ENCODE measurements at places on chromosomes 1 and 21.

DNA sequence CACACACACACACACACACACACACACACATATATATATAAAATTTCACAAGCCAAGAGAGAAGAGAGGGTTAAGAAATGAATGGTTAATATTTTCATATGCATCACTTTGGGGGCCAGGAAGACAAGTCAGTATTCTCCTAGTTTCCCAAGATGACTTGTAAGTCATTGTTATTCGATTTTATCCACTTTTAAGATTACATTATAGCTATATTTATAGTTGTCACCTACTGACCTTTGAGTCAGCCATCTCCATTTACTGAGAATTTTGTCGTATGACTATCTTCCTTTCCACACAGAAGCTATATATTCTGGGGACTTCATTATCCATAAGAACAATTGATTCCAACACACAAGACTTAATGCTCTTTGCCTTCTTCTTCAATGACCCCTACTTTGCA, 8.9 kb downstream of the LYST start:
- no peak for DNase-seq

GRCh38 chr1:173285048-173285447, 77.9 kb upstream of the TNFSF4 start:
- no peak for DNase-seq

GRCh38 chr21:15730484-15731242, 881 bp downstream of the USP25 start:
- DNase-seq = peak; percentile 13

- DNase-seq = no peak
Observed at GRCh38 chr1:47574451-47575165, 136.8 kb downstream of the FOXD2 start.

GRCh38 chr1:184025242-184025675, 12.3 kb downstream of the COLGALT2 start:
- DNase-seq = no peak

DNA sequence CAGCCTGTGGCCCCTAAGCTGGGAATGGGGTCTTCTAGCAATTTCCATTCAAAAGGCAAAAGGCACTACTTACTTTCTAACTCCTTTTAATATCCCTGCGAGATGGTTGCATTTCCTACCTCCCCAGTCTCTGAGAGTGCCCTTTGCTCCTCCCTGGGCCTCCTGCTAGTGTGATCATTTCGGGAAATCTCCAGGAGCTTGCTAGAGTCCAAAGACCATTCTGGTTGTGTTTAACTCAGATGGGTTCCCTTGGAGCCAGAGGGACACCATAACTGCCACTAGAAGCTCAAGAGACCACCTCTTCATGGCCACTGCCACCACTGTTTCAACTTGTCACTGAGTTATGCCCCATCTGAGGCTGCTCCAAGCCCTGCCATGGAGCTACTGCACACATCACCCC, 34.4 kb upstream of the CYP4B1 start:
- DNase-seq = no peak

DNA sequence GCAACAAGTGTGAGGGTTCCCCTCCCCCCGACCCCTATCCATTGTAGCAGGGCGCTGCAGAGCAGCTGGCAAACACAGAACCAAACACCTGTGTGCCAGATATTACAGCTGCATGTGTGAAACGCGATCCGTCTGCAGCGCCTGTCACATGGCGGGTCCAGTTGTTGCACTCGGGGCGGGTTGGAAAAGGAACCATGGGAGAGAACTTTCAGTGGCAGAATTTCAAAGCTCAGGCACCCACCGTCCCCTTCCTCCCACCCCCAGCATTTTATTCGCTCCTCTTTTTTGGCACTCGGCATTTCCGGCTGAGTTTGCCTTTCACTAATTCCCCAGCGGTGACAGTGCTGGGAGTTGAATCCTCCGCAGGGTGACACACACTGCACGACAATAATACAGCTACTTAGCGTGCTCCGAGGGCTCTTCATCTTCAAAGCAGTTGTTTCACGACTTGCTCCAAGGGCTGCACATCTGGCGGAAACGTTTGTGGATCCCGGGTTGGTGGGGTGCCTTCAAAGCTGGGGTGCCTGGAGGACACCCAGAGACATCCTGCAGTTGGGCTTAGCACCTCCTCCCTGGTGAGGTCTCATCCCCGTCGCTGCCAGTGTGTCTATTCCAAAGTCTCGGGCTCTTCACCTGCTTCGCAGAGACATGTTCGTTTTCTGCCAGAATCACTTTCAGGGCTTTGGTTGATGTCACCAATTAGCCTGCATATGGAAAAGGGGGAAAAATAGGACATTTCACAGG, 180.7 kb downstream of the ZBTB18 start:
- no peak for DNase-seq

GRCh38 chr1:150995460-150995859, 11.2 kb downstream of the MINDY1 start:
- DNase-seq = no peak

GRCh38 chr1:171116676-171117075, 26.0 kb downstream of the FMO3 start:
- DNase-seq = no peak

DNA sequence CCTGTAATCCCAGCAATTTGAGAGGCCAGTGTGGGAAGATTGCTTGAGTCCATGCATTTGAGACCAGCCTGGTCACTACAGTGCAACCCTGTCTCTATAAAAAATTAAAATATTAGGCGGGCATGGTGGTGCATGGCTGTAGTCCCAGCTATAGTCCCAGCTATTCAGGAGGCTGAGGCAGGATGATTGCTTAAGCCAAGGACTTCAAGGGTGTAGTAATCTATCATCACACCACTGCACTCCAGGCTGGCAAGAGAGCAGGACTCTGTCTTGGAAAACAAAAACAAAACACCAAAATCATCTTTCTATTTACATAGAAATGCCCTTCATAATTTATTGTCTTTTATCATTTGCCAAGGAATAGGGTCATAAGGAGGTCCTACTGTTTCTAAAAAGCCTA, 1274.1 kb upstream of the NCAM2 start:
- DNase-seq = no peak

- no peak for DNase-seq
Observed at GRCh38 chr1:28890435-28890834, 23.9 kb upstream of the EPB41 start.

- no peak for DNase-seq
Observed at GRCh38 chr1:215543191-215543606, 23.9 kb upstream of the KCTD3 start.

DNA sequence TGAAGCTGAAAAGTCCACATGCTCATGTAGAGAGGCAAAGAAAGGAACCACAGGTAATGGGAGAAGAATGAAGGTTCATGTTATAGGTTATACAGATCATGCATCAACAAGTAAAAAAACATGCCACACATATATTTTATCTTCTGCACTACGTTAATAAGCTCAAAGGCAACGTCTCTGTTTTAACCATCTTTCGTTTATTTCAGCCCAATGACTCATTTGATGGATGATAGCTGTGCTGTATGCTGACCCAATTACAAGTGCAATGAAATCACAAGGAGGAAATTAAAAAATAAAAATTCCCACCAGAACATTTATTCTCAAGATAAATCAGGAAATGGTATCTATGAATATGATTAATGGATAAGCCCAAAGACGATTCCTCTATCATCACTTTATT, 24.6 kb downstream of the XCL1 start:
- DNase-seq = no peak

DNA sequence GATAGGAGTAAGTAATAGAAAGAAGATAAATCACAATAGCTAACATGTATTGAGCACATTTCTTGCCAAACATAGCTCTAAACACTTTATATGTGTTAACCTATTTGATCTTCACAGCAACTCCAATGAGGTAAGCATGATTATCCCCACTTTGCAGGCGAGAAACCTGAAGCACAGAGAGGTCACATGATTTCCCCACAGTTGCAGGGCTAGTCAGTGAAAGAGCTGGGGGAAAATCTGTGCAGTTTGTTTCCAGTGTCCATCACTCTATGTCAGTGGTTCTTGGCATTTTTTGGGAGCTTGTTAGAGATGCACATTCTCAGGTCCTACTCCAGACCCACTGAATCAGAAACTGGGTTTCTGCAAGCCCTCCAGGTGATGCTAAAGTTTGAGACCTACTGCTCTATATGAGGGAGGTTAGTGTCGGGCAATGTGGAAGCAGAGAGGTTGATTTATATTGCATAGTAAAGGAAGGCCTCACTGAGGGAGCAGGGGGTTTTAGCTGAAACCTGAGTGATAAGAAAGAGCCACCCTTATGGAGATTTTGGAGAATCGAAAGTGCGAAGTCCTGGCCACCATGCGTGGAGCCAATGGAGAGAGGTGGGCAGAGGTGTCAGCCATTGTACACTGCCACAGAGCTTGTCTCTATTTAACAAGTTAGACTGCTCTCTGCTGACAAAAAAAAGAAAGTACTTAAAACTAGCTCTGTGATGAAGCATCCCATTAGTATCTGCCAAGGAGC, 20.9 kb downstream of the MCOLN3 start:
- peak; percentile 28 for DNase-seq

DNA sequence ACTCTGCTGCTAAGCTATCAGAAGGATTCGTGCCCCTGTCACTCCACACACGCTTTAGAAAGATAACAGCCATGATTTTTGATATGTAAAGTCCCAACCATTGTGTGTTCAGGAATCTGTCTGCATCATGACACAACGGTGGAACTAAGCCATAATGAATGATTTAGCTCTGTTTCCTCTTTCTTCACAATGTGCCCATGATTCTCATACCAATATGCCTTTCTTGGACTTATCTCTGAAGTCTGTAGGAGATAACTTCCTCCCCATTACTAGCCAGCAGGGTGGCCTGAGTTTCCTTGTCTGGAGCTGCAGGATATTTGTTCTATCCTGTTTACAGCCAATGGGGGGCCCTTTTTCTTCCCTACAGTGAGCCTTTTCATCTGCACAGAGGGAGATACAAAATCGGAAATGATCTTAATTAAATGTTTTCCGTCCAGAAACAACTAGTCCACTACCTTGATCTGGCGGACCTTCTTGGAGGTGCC, 511.7 kb downstream of the USP25 start:
- no peak for DNase-seq

- DNase-seq = no peak
Observed at GRCh38 chr1:213409208-213409631, 358.2 kb downstream of the RPS6KC1 start.

- DNase-seq = no peak
Observed at GRCh38 chr1:21327566-21328323, 37.5 kb upstream of the ECE1 start.

- no peak for DNase-seq
Observed at GRCh38 chr1:221663321-221663720, 78.6 kb downstream of the DUSP10 start.

- no peak for DNase-seq
Observed at GRCh38 chr1:3093898-3094626, 25.1 kb downstream of the PRDM16 start.

- no peak for DNase-seq
Observed at GRCh38 chr1:222716393-222716792, 4.0 kb downstream of the BROX start.

DNA sequence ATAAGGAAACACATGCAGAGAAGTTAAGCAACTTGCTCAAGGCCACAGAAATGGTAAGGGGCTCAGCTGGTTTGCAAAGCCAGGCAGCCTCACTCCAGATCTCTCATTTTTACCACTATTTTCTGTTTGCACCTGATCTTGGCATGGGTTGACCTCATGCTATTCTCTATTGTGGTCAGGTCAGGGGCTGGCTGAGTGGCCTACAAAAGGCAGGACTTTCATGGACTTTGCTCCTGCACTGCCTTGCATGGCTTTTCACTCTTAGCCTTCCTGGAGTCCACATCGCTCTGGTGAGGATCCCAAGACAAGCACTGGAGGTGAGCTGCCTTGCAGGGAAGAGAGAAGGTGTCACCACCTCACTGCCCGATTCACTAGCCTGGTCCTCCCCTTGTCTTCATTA, 56.8 kb upstream of the CSF3R start:
- no peak for DNase-seq

GRCh38 chr1:18410407-18410806, 70.3 kb upstream of the KLHDC7A start:
- DNase-seq = no peak

DNA sequence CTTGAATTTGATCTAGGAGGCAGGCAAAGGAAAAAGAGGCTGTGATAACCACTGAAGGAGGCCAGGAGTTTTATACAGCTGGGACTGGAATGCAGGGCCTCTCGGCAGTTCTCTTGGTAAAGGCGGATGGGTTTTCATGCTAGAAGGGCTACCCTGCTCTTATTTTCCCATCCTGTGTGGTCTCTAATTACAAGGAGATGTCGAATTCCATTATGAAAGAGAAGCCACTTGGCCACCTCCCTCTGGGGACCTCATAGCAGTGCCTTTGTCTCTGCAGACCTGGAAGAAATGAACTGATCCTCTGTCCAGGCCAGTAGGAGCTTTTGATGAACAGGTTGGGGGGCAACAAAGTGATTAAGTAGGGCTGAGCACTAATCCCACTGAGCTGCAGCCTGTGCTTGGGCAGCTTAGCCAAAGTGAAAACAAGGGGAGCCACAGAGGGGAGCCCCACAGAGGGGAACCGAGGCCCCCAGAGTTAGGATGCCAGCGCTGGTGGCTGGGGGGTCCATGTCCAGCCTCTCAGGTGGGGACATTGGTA, 42.2 kb upstream of the BCAR3 start:
- no peak for DNase-seq

DNA sequence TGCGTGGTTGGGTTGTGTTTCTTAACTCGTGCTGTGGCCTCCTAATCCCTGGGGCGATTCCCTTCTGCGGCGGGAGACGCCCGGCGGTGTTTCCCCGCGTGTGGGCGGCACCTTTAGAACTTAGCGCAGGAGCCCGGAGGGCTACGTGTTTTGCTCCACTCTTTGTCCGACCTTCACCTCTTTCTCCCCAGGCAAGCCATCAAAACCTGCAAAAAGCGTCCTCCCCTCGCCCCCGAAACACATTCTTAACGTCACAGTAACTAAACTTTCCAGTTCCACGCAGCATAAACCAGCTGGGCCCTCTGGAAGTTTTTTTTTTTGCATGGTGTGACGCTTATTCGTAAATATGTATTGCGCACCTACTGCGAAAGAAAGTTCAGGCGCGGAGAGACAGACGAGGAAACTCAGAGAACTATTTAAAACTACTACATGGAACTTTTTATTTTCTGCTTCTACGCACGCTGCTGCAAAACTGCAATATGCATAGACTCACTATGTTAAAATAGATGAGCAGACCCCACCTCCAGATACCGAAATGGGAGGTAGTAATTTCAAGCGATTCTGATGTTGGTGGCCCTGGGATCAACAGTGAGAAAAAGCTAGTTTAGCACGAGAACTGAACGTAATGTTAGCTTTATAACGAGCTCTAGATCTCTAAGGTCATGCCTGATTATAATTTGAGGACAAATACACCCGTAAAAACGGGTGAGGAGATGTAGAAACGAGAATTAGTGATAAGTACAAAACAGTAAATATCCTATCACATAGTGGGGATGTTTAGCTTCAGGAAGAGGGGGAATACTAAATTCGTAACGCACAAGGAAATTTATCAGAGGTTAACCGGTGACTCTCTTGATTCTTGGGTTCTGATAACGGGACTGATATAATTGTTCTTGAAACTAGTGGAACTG, 920 bp downstream of the MTR start:
- DNase-seq = peak; percentile 20

DNA sequence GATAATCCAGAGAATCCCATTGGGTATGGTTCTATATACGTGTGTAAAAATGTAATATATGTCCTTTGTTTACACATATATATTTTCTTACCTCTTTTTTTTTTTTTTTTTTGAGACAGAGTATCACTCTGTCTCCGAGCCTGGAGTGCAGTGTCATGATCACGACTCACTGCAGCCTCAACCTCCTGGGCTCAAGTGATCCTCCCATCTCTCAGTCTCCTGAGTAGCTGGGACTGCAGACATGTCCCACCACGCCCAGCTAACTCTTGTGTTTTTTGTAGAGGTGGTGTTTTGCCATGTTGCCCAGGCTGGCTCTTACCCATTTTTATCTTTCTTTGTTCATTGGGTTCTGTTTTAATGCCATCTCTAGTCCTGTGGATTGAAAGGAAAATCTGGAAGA, 59.5 kb downstream of the ZBTB17 start:
- DNase-seq = peak; percentile 17

Data from CD4-positive, alpha-beta T cell treated with Interleukin-15 for 4 hours (primary cell).